GM18507 (cell line): ENCODE measurements at places on chromosomes 7 and 10.
A peak's percentile ranks its signal among the peaks of the same experiment; 100 is the strongest.

- no peak for DNase-seq
These were observed 12.6 kb downstream of the DHX32 start for GRCh38 chr10:125868372-125868975.

- DNase-seq: no peak
These were observed 157.4 kb downstream of the EVX1 start for GRCh38 chr7:27399791-27400567.

- DNase-seq: no peak
These were observed 444 bp downstream of the NKX1-2 start for GRCh38 chr10:124449170-124450011.

DNA sequence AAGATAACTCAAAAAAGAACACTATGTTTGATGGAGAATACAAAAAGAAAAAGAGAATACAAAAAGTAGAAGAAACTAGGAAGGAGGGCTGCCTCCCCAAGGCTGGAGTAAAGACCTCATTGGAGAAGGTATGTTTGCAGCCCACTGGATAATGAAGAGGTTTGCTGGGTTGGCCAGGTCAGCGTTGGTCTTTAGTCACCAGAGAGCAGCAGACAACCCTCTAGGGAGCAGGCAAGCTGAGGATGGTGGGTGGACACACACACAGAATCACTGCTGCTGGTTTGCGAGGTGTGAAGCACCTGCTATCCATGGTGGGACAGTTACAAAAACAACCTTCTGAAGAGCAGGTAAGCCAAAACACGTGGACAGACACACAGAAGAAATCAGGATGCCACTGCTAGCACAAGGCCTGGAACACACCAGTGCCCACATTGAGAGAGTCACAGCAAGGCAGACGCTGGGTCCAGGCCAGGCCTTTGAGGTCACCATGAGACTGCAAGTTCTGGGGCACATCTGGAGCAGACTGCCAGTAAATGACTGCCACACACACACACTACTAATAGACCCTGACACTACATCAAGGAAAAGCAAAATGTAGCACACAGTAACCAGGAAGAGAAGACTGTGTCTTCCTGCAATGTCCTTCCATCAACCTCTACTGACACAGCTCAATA lies 43.0 kb downstream of the MTERF1 start:
- DNase-seq: no peak

- DNase-seq: no peak
These were observed 39.4 kb downstream of the ABLIM1 start for GRCh38 chr10:114618722-114619121.

GRCh38 chr7:45156516-45157272 lies 897 bp upstream of the RAMP3 start:
- no peak for DNase-seq

- no peak for DNase-seq
These were observed 61.9 kb downstream of the TES start for GRCh38 chr7:116271963-116272886.

GRCh38 chr10:120174491-120174890 lies 282.0 kb downstream of the SEC23IP start:
- DNase-seq: no peak

- no peak for DNase-seq
These were observed 16.8 kb downstream of the APBB1IP start for GRCh38 chr10:26454891-26455290.

DNA sequence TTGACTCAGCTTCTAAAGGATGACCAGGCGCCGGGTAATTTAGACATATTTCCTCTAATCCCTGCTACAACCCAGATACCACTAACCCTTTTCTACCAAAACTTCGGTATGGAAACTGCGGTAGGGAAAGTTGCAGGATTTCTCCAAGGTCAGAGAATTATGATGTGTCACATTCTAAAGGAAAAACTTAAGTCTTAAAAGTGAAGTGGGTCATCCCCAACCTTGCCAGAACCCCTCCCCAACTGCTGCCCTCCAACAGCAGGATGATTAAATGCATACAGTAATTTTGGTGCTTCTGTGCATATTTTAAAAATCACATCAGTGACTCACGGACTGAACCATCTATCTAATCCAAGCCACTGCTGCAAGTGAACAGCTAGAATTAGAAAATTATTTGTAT lies 52.7 kb downstream of the GRB10 start:
- no peak for DNase-seq

GRCh38 chr10:67151471-67151870 lies 225.6 kb downstream of the LRRTM3 start:
- no peak for DNase-seq

DNA sequence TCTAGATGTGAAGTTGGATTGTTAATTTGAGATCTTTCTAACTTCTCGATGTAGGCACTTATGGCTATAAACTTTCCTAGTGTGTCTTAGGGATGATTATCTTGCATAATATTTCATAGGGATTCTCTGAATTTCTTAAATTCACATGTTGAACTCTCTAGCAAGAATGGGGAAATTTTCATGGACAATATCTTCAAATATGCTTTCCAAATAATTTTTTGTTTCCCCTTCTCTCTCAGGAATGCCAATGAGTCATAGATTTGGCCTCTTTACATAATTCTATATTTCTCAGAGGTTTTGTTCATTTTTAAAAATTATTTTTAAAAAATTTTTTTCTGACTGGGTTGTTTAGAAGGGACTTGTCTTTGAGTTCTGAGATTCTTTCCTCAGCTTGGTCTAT lies 68.9 kb downstream of the MGAM2 start:
- no peak for DNase-seq

- no peak for DNase-seq
These were observed 199.6 kb upstream of the SEMA3A start for GRCh38 chr7:84394219-84394618.

DNA sequence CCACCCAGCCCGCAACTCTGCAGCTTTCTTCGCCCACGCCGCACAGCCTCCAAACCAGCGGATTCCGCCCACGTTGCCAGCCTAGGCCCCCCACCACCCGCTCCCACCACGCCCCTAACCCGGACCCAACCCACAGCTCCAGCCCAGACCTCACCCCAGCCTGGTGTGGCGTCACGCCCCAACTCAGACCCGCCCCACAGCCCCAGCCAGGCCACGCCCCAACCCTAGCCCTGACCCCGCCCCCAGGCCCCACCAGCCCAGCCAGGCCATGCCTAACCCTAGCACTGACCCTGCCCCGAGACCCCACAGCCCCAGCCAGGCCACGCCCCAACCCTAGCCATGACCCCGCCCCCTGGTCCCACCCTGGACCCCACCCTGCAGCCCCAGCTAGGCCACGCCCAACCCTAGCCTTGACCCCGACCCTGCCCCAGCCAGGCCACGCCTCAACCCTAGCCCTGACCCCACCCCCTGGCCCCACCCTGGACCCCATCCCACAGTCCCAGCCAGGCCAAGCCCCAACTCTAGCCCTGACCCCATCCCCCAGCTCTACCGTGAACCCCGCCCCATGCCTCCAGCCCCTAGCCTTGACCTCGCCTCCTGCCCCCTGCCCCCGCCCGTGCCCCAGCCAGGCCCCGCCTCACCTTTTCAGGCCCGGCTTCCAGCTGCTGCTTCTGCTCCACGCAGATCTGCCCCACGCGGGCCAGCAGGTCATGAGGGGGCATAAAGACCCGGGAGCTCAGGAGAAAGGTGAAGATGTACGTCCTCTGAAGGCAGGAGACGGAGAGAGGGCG lies 64.0 kb downstream of the RASGEF1A start:
- DNase-seq: peak; percentile 29

DNA sequence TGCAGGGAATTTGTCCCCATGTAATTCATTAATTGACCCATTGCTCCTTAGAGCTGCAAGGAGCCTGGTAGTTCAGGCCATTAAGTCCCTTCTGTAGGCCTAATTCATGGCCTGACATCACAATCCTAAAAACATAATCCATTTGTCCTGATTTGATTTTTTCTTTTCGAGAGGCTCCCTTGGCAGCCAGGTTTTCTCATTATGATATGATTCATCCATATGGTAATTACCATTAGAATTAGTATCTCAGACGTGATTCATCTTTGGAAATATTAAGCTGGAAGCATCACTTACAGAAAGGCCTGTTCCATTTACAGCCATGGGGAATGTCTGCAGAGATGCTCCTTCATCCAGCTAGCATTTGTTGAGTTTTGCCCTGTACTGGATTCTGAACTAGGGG lies 128.5 kb downstream of the PLCE1 start:
- DNase-seq: no peak
